Hippocampal formation (tissue), 2 donors: ENCODE measurements at places on chromosomes 4 and X.

GRCh38 chr4:130563185-130563888, 1467.4 kb downstream of the C4orf33 start:
- peak; percentile 4 for DNase-seq

DNA sequence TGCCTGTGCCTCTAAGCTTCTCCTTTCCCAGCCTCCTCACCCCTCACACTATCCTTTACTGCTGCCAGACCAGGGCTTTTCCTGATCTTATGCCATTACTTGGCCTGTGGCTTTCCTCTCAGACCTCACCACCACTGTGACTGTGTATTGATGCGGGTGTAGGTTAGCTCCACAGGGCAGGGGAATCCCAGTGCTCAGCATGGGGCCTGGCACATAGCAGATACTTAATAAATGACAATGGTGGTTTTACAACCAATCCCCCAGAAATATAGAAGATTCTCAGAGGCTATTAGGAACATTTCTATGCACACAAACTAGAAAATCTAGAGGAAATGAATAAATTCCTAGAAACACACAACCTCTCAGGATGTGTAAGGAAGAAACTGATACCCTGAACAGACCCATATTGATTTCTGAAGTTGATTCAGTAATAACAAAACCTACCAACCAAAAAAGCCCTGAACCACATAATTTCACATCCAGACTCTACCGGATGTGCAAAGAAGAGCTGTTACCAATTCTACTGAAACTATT, 129.6 kb upstream of the QRFPR start:
- DNase-seq: no peak

DNA sequence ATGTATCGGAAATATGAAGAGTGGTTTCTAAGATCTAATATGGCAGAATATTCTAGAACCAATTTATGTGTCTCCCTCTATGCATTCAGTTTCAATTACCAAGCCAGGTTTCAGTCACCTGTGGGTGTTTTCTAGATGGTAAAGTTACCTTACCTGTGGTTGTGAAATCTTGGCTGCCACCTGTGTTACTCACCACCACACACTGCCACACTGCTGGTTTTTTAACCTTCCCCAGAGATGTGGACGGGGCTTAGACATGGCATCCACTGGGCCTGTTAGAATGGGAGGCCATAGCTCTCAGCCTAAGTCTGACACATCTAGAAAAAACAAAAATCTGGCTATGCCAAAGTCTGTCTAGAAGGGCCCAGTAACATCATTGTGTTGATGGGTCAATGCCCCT, 896.5 kb upstream of the PABPC4L start:
- DNase-seq: no peak

DNA sequence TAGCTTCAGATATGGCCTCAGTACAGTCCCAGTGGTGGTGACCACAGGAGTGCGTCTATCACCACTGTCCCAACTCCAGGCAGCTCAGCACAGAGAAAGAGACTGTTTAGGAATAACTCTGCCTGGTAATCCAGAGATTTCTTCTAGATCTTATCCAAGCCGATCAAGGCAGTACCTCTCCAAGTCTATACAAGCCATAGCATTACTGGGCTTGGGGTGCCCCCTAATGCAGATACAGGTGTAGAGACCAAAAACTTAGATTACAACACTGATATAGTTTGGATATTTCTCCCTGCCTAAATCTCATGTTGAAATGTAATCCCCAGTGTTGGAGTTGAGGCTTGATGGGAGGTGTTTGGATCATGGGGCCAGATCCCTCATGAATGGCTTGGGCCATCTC, 100.9 kb downstream of the PTCHD1 start:
- no peak for DNase-seq
